ENCODE measurements at places on chromosomes 1 and 21. TPM values are rescaled to one million over a fixed set of nuclear protein-coding genes. Genes with fewer than 3 reads are reported as not detected.

DNA sequence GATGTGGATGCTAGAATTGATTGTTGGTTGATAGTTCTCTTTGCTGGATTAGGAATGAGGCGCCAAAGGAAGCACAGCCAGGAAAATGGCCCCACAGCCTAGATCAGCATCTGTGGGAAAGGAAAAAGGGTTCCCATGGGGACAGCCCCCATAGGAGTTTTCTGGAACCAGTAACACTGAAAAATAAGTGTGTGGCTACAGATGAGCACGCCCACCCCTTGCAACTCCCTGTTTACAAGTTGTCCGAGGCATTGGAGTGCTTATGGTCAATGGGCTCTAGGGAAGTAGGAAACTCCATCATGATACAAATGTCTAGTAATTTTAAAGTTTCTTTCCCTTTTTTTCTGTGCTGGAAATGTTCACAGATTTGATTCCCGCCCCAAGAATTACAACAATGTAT is 23.8 kb upstream of the UBE2U start:
- no peak for DNase-seq

GRCh38 chr1:52098139-52098871 is 42.2 kb downstream of the BTF3L4 start:
- DNase-seq: no peak

DNA sequence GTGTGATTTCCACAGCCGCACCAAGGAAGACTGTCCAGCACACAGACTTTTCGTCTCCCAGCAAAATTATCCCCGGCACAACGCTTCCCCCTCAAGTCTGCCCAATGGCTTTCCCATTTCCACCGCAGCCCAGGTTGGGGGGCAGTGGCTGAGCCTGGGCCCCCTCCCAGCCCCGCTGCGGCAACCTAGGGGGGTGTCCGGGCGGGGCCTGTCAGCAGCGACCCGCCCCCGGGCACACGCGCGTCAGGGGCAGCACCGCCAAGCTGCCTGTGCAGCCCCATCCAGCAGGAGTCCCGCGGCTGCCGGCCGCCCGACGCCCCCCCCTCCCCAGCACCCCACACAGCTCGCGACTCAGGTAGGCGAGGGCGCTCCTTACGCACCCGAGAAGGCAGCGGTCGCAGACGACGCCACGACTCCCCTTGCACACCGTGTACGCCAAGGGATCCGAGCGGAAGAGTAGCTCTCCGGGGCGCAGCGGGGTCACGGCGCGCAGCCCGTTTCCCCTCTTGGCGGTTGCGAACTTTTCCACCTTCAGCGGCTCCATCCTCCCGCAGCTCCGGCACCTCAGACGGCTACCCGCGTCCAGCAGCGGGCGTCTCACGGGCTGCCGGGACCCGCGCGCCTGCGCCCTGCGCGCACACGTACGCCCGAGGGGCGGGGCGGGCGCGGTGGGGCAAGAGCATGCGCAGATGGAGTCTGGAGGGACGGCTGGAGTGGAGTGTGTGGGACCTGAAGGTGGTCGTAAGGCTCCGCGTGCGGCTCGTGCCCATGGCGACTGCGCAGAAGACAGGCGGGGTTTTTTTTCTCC is at the start of gene SMYD3:
Gene SMYD3 (minus strand): TSS at position 606 of the 808 bp plus-strand sequence.
- DNase-seq: peak; percentile 70

The SPRR2E gene
- polyA plus RNA-seq: not detected

DNA sequence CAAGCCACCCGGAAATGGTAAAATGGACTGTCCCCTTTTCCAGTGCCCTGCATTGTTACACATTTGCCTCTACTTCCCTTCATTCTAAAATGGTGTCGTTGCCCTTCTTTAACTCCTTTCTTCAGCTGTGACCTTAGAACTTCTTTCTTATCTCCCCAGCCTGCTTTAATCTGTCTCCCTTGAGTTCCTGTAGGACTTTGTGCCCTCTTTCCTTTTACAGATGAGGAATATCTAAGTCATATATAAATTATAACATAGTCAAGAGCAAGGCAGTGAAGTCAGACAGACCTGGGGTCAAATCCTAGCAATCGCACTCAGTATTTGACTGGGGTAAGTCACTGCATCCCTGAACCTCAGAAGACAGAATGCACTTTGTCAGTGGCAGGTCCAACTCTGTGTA is 31.4 kb upstream of the TMEM222 start:
- DNase-seq: no peak

The SLC1A7 gene
- polyA plus RNA-seq: 0.08 TPM

DNA sequence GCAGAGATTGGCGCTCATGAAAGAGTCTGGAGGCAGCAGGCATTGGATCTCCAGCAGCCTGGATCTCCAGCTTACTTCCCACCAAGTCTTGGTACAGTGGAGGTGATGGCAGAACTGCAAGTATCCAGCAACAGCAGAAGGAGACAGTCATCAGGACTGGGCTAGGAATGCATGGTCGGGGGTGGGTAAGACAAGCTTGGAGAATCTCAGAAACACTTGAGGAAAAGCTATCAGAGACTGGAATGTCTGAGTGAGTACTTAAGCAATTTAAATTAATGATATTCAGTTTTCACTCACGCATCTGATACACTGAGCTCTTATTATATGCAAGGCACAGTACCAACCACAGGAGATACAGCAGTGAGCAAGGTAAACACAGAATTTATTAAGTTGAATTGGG is 9.8 kb downstream of the TMEM35B start:
- DNase-seq: no peak

DNA sequence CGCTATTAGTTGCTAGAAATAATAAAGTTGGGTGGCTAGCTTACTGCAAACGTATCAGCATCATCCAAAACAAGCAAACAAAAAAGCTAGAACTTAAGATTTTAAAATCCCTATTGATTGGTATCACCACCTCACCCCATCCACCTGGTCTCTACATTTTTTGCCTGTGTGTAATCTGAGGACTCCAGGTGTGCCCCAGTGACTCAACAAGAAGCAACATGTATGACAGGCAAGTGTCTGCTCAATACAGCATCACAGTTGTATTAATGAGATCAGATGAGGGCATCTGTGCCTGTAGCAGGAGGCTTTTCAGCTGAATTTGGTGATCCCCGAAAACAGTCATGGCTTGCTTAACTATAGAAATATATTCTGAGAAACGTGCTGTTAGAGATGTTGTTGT is 14.6 kb upstream of the PAPPA2 start:
- DNase-seq: no peak

The CCDC28B gene
- polyA plus RNA-seq: 21.3 TPM
